GM12878 (cell line): ENCODE measurements at places on chromosomes 5 and 9. TPM values are rescaled to one million over a fixed set of nuclear protein-coding genes. Genes with fewer than 3 reads are reported as not detected.

Gene GAS1
- not detected in 2 replicates for total RNA-seq

Gene CCDC183
- total RNA-seq, result 0.27 TPM in 1 of 2 replicates, not detected in the other

Gene PDCD1LG2
- 1.9 and 2.4 TPM in 2 replicates for total RNA-seq

Gene CD274
- total RNA-seq, result 23.5 and 26.6 TPM in 2 replicates

Gene DBH
- not detected in 2 replicates for total RNA-seq

Gene F2RL1
- total RNA-seq, result 0.10 and 0.16 TPM in 2 replicates
